Vagina (tissue), 2 donors: ENCODE measurements at places on chromosomes 4 and X. TPM values are rescaled to one million over a fixed set of nuclear protein-coding genes. Genes with fewer than 3 reads are reported as not detected.

CTAG2 gene
- not detected for total RNA-seq

DNA sequence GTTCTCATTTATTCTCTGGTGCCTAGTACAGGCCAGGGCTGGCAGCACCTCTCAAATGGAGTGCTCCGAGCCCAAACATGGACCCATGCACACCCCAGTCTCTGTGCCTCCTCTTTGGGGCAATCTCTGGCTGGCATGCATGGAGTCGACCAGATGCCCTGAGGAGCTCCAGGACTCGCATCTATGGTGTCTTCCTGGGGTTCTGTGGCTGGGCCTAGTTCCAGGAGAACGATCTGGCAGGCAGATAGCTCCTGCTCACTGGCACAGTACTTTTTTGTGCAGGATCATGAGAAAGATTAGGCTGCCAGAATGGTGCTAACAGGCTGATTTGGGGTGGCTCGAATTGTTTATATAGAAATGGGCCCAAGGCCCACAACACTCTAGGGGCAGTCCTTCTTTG is 72.0 kb upstream of the PJA1 start:
- no peak for DNase-seq
- peaks cover 8% of the 10 kb centered on the region for H3K4me1 ChIP-seq
- no peaks in the 10 kb centered on the region for H3K27me3 ChIP-seq
- H3K36me3 ChIP-seq, result no peaks in the 10 kb centered on the region
- H3K27ac ChIP-seq, result no peak overlapping the region
- H3K4me3 ChIP-seq, result no peak overlapping the region

GABRG1 gene
- not detected for total RNA-seq

ADGRG2 gene
- 2.0 TPM for total RNA-seq

DNA sequence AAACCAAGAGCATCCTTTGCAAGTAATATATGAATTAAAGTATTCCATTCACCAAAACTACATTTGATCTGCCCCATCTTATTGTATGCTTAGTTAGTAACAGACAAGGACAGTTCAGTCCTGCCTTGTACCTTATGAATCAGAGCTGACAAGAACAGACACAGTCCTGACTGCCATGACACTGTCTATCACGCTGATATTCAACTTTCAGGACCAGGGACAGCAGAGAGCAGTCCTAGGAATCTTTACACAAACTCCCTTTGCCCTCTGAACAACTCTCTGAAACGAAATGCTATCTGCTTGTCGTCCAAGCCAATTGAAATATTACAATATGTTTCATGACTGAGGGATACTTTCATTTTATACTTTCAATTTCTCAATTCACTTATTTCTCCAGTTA is 268.6 kb upstream of the VCX start:
- no peak overlapping the region for H3K4me3 ChIP-seq
- H3K27ac ChIP-seq, result no peak overlapping the region
- H3K36me3 ChIP-seq, result no peaks in the 10 kb centered on the region
- DNase-seq, result no peak

C1GALT1C1 gene
- total RNA-seq, result 9.6 TPM

- H3K36me3 ChIP-seq, result no peaks in the 10 kb centered on the region
- H3K27me3 ChIP-seq, result no peaks in the 10 kb centered on the region
- H3K27ac ChIP-seq, result no peak overlapping the region
- no peaks in the 10 kb centered on the region for H3K4me1 ChIP-seq
- H3K4me3 ChIP-seq, result no peak overlapping the region
- DNase-seq, result no peak
Measured at GRCh38 chr4:115332078-115332477, 218.7 kb upstream of the NDST4 start.

- peak overlapping the region; percentile 59 for H3K4me3 ChIP-seq
- no peaks in the 10 kb centered on the region for H3K27me3 ChIP-seq
- H3K27ac ChIP-seq, result no peak overlapping the region
- peaks cover 8% of the 10 kb centered on the region for H3K4me1 ChIP-seq
- DNase-seq, result no peak
- no peaks in the 10 kb centered on the region for H3K36me3 ChIP-seq
Measured at GRCh38 chrX:132023896-132024386, 839 bp downstream of the STK26 start.

DNA sequence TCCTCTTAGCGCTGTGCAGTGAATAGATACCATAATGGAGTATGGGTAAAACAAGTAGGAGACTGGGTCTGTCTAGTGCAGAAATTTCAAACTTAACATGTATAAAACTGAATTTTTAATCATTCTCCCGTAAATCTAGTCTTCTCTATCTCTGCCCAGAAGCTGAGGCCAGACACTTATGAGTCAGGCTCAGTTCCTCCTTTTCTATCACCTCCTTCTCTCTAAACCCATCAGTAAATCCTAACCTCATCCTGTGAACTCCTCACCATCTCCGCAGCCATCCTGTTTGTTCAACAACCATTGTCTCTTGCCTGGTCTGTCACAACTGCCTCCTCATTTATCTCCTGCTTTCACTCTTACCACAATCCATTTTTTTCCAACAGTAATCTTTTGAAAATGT is 19.8 kb upstream of the SGMS2 start:
- no peaks in the 10 kb centered on the region for H3K36me3 ChIP-seq
- DNase-seq, result no peak
- no peaks in the 10 kb centered on the region for H3K27me3 ChIP-seq
- H3K4me3 ChIP-seq, result no peak overlapping the region
- H3K4me1 ChIP-seq, result no peaks in the 10 kb centered on the region

- H3K36me3 ChIP-seq, result no peaks in the 10 kb centered on the region
- H3K4me1 ChIP-seq, result no peaks in the 10 kb centered on the region
- no peak for DNase-seq
- H3K4me3 ChIP-seq, result no peak overlapping the region
Measured at GRCh38 chr4:112270640-112271421, 14.9 kb downstream of the TIFA start.

IL13RA1 gene
- 25.8 TPM for total RNA-seq

IL13RA2 gene
- 0.74 TPM for total RNA-seq

VCX2 gene
- total RNA-seq, result not detected

DNA sequence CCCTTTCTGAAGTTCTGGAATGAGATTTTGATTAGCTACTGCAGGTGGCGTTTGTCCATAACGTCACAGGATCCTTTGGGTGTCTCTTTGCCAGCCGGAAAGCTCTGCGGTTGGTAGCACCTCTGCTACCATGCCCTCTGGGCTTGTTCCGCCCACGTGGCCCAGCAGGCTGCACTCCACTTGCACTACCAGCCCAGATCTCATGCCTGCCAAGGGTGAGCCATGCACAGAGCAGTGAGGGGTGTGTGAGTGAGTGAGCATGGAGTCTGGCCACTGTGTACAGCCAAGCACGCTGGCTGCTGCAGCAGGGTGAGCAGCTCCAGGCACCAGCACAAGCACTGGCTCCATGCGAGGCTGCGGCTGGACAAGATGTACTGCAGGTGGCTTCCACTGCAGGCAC is 6.6 kb upstream of the HNRNPD start:
- H3K4me1 ChIP-seq, result peaks cover 14% of the 10 kb centered on the region
- H3K27me3 ChIP-seq, result no peaks in the 10 kb centered on the region
- no peak overlapping the region for H3K4me3 ChIP-seq
- DNase-seq, result no peak

DNA sequence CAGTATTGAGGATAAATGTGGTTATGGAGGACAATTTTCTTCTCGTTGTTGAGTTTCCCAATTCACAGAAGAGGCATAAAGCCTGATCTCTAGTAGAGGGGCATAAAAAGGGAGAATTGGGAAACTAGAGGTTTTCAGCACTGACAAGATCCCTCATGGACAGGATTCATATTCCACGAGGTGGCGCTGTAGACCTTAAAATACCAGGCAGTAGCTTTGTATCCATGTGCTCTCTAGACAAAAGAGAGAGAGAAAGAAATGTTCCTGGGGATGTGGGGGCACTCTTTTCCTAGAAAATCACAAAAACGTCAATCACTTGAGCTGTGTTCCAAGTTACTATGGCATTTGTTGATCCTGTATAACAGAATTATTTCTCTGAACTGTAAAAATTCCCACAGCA is 128.3 kb downstream of the MAGEE1 start:
- H3K36me3 ChIP-seq, result no peaks in the 10 kb centered on the region
- no peaks in the 10 kb centered on the region for H3K4me1 ChIP-seq
- H3K27me3 ChIP-seq, result no peaks in the 10 kb centered on the region
- H3K27ac ChIP-seq, result no peak overlapping the region

DNA sequence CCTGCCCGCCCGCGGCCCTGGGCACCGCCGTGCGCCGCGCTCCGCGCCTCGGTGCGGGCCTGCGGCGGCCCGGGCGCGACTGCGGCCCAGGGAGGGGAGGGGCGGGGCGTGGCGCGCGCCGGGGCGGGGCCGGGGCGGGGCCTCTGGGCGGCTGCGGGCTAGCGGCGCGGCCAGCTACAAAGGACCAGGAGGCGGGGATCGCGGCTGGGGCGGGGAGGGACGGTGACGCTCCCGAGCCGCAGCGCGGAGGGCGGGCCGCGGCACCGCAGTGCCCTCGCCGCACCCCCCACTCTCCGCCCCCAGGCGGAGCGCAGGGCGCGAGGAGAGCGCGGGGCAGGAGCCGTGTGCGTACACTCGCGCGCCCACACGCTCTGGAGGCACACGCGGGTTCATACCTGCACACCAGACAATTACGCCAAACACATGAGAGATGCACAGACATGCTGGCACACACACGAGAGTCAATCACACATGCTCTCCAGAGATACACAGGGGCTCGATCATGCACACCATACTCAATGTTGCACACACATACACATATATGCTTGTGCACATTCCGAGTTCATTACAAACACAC is at the start of gene CRMP1:
CRMP1 (minus strand) TSS at position 83 of the 577 bp plus-strand sequence. CDS start 117 bp downstream, outside the sequence.
- peaks cover 16% of the 10 kb centered on the region for H3K27me3 ChIP-seq
- peak within 1 kb of the TSS; percentile 30 for H3K4me3 ChIP-seq
- peaks cover 19% of the 10 kb centered on the region for H3K4me1 ChIP-seq
- H3K36me3 ChIP-seq, result no peaks in the 10 kb centered on the region
- H3K27ac ChIP-seq, result no peak within 1 kb of the TSS
- no peak for DNase-seq

GRCh38 chrX:119541188-119541587 is 24.0 kb downstream of the STEEP1 start:
- peaks cover 6% of the 10 kb centered on the region for H3K36me3 ChIP-seq
- H3K4me3 ChIP-seq, result no peak overlapping the region
- H3K4me1 ChIP-seq, result no peaks in the 10 kb centered on the region
- no peaks in the 10 kb centered on the region for H3K27me3 ChIP-seq
- no peak overlapping the region for H3K27ac ChIP-seq

DNA sequence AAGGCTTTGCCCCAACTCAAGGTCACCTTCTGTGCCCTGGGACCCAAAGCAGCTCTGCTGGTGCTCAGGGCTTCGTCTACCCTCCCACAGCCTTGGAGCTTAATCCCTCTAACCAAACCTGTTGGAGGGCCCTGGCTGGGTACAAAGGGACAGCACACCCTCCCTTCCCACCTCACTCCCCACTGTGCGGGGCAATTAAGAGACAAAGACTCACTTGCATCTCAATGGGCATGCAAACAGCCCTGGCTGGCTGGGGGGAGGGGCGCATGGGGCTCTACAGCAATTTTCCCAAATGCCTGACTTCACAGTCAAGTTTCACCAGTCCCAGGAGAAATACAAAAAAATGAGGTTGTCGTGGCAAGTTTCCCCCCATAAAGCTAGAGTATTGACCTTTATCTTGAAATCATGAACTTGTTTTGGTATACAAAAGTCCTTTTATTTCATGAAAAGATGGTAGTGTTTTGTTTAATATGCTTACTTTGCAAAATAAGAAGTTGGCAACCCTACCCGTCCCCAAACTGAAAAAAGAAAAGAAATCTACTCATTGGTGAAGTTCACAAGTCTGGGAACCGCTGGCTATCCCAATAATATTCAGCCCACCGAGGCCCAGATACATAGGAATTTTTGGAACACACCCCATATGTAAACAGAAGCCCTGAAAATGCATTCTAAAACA is 4.1 kb upstream of the CD99L2 start:
- no peaks in the 10 kb centered on the region for H3K4me1 ChIP-seq
- DNase-seq, result no peak
- H3K27me3 ChIP-seq, result no peaks in the 10 kb centered on the region
- no peak overlapping the region for H3K27ac ChIP-seq

ARHGAP24 gene
- total RNA-seq, result 40.0 TPM

DNA sequence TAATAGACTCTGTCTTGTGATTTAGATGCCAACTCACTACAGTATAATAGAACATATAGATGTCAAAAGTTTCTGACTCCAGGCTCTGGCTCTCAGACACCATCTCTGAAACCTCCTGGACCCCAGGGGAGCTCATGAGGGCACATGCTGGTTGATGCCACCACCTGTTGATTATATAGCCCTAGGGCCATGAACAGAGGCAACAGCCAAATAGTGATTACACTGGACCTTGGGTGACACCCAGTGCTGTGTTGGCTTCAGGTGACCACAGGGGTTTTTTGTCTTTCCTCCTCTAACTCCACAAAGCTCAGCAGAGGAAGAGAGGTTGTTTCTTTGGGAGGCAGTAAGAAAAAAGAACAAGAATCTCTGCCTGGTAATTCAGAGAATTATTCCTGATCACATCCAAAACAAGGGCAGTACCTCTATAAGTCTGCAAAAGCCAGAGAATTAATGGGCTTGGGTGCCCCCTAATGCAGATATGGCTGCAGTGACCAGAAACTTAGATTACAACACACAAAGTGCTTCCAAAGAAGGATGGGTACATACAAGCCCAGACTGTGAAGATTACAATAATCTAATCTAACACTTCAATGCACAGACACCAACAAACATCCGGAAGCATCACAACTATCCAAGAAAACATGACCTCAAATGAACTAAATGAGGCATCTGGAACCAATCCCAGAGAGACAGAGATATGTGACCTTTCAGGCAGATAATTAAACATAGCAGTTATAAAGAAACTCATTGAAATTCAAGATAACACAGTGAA is 1920.6 kb downstream of the ARAP2 start:
- H3K27me3 ChIP-seq, result no peaks in the 10 kb centered on the region
- H3K4me1 ChIP-seq, result no peaks in the 10 kb centered on the region
- no peak overlapping the region for H3K27ac ChIP-seq
- no peaks in the 10 kb centered on the region for H3K36me3 ChIP-seq

RTL9 gene
- total RNA-seq, result not detected

DNA sequence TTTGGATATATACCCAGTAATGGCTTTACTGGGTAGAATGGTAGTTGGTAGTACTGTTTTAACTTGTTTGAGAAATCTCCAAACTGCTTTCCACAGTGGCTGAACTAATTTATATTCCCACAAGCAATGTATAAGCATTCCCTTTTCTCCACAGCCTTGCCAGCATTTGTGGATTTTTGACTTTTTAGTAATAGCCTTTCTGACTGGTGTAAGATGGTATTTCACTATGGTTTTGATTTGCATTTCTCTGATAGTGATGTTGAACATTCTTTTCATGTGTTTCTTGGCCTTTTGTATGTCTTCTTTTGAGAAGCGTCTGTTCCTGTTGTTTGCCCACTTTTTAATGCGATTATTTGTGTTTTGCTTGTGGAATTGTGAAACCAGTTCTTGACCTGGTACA is 290.5 kb downstream of the BMPR1B start:
- H3K27ac ChIP-seq, result no peak overlapping the region
- H3K36me3 ChIP-seq, result no peaks in the 10 kb centered on the region
- no peak for DNase-seq
- H3K4me3 ChIP-seq, result no peak overlapping the region

GRCh38 chr4:112808001-112808400 is 171.1 kb downstream of the LARP7 start:
- no peaks in the 10 kb centered on the region for H3K36me3 ChIP-seq
- H3K27me3 ChIP-seq, result no peaks in the 10 kb centered on the region
- no peak for DNase-seq
- H3K27ac ChIP-seq, result no peak overlapping the region

- peak within 1 kb of the TSS; percentile 95 for H3K27ac ChIP-seq
- H3K27me3 ChIP-seq, result no peaks in the 10 kb centered on the region
- peak within 1 kb of the TSS; percentile 60 for H3K4me3 ChIP-seq
- no peaks in the 10 kb centered on the region for H3K36me3 ChIP-seq
- peaks cover 1% of the 10 kb centered on the region for H3K4me1 ChIP-seq
Measured at GRCh38 chr4:57109847-57110639, at the start of gene IGFBP7. Gene IGFBP7, minus strand, starts transcription at chr4:57110385. Its CDS starts 34 bp downstream, at chr4:57110351.

- no peak for DNase-seq
- no peaks in the 10 kb centered on the region for H3K36me3 ChIP-seq
- H3K27me3 ChIP-seq, result no peaks in the 10 kb centered on the region
Measured at GRCh38 chr4:89922848-89923416, 28.3 kb downstream of the MMRN1 start.

SOX3 gene
- total RNA-seq, result not detected
